Activated naive CD4-positive, alpha-beta T cell treated with Interleukin-2 at 50 U/mL for 16 hours (primary cell): ENCODE measurements at places on chromosomes 5 and 9.

GRCh38 chr9:23829580-23830475 is 3.8 kb upstream of the ELAVL2 start:
- DNase-seq = no peak

GRCh38 chr9:1957856-1958255 is 57.3 kb upstream of the SMARCA2 start:
- no peak for DNase-seq

DNA sequence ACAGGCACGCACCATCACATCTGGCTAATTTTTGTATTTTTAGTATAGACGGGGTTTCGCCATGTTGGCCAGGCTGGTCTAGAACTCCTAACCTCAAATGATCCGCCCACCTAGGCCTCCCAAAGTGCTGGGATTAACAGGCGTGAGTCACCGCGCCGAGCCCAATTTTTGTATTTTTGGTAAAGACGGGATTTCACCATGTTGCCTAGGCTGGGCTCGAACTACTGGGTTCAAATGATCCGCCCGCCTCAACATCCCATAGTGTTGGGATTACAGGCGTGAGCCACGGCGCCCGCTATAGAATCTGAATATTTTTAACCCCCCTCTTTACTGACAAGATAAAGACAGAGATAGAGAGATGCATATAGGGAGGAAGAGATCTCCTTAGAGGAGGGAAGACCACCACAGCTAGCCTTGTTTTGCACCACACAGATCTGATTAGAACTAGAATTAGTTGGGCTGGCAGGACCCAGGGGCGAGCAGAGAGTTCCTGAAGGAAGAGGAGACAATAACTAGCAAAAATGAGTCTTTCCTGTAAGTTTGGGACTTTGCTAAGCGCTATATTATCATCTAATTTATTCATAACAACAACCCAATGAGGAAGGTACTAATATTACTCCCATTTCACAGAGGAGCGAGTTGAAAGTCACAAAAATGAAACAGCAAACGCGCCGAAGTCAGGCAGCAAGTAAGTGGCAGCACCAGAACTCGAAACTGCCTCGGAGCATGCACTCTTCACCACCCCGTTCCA is 1.5 kb upstream of the ANKHD1 start:
- DNase-seq = no peak

- DNase-seq = no peak
These were observed 313.3 kb downstream of the EBF1 start for GRCh38 chr5:158786390-158786789.

- DNase-seq = no peak
These were observed 110.7 kb downstream of the PDE4D start for GRCh38 chr5:59782856-59783255.

GRCh38 chr9:96031916-96032534 is 156.5 kb downstream of the ERCC6L2 start:
- DNase-seq = no peak

GRCh38 chr9:3343671-3344070 is 182.1 kb downstream of the RFX3 start:
- DNase-seq = no peak

- DNase-seq = no peak
These were observed 22.1 kb downstream of the LRRC19 start for GRCh38 chr9:26983340-26983739.

DNA sequence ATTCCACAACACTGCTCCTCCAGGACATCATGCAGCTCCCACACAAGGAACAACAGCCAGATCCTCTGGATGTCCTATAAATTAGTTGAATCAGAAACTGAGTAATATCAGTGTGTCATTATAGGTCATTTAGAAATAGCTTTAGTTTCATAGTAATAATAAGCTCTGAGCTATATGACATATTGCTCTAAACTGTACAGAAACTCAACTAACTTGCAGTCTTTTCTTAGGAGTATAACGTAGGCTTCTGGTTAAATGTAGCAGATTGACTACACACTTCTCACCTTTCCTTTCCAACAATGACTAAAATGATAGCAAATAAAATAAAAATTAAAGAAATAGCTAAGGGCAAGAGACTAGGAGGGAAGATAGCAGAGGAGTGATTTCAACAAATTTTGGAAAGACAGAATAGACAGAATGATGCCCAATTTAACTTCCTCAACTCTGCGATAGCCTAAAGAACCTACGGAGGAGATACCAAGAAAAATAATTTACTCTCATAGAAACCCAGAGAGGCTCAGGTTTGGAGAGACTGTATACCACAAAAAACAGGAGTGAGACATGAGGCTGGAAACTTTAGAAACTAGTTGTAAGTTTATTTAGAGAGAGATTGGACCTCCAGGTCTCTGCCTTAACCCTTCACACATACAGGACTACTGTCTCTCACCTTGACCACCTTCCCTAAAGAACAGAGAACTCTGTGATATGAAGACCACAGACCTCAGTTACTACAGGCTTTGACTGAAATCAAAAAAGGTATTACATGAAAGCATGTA is 193.7 kb downstream of the TSSK1B start:
- DNase-seq = no peak

DNA sequence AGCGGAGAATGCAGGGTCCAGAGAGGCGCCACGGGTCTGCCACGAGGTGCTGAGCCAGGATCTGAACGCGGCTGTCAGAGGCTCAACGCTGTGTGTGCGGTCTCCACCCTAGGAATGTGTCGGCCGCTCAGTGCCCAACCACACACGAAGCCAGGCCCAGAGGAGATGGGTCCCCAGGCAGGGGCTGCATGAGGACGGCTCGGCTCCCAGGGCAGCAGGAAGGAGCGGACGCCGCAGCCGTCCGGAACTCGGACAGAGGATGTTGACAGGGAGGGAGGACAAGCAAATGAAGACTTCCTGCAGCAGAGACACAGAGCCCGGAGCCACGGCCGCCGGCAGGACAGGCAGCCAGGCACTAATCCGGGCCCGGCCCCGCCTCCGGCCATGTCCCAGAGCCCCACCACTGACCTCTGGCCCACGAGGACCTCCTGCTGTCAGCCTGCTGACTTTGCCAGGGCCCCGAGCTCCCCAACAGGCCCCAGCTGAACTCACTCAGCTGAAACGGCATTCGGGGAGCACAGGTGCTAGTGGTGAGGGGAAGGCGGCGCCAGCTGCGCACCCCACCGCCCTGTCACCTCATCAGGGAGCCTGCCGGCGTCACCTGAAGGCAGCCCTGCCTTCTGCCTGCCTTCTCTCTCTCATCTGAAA is 12.7 kb downstream of the VAV2 start:
- DNase-seq = no peak

DNA sequence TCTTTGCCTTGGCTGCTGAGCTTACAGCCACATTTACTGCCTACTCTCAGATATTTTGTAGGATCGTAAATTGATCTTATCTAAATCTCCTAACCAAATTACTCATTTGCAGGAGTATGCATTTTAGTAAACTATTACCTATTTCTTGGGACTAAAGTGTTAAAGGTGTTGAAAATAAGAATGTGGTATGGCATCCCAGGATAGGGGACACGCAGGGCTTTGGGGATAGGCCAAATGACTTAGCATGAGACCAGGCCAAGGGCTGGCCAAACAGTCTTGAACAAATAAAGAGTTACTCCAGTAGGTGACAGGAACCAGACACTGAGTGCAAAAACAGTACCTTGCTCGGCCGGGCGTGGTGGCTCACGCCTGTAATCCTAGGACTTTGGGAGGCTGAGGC is 25.1 kb downstream of the TBC1D2 start:
- no peak for DNase-seq

DNA sequence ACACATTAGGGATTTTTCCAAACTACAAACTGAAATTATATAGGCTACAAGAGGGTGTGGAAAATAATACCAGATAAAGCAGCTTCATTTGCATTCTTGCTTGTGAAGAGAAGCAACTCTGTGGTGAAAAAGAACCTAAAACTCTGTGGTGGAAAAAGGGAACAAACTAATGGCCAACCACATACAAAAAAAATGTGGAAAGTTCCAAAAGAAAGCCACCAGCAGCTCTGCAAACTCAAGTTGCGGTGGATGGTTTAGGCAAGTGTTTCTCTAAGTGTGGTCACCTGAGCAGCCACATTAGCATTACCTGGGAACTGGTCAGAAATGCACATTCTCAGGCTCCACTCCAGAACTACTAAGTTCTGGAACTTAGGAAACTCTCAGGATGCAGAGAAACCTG is 586.4 kb downstream of the ACTL7B start:
- DNase-seq = no peak

GRCh38 chr5:1495525-1495897 is 28.2 kb downstream of the LPCAT1 start:
- DNase-seq = no peak

DNA sequence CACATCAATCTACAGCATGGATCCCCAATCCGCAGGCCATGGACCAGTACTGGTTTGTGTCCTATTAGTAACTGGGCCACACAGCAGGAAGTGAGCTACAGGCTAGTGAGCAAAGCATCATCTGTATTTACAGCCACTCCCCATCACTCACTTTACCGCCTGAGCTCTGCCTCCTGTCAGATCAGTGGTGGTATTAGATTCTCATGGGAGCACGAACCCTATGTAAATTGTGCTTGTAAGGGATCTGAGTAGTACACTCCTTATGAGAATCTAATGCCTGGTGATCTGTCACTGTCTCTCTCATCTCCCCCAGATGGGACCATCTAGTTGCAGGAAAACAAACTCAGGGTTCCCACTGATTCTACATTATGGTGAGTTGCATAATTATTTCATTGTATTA is 212.7 kb upstream of the FAM174A start:
- no peak for DNase-seq

DNA sequence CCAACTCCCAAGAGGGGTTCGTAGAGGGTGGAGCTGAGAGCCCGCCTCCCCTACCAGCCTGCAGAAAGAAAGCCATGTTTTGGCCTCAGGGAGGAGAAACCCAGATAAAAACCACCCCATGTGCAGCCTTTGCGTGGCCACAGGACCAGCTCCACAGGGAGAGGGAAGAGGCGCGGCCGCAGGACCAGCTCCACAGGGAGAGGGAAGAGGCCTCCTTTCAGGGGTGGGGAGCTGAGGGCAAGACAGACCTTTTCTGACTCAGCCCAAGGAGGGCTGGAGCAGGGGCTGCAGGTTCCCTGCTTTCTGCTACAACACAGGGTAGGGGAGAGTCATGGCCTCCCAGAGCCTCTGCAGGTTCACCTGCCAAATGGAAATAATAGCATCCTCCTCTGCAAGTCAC is 37.6 kb upstream of the KCNMB1 start:
- no peak for DNase-seq

DNA sequence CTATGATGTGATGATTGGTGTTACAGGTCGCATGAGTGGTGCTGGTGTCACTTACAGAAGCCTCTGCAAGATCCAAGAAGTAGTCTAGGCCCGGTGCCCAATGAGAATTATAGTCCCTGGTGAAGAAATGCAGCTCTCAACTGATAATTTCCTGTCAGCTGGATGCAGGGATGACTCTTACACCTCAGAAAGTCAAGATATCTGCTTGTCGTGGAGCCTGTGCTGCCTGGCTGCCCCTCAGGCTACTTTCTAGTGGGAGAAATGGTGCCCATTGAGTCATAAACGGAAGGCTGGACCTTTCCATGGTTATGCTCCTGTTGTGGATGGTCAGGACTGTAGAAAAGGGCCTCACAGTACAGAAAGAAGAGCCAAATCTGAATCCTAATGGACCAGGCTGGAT is 46.8 kb upstream of the NXNL2 start:
- no peak for DNase-seq

- no peak for DNase-seq
These were observed 6.4 kb upstream of the MEF2C start for GRCh38 chr5:88889189-88890069.

DNA sequence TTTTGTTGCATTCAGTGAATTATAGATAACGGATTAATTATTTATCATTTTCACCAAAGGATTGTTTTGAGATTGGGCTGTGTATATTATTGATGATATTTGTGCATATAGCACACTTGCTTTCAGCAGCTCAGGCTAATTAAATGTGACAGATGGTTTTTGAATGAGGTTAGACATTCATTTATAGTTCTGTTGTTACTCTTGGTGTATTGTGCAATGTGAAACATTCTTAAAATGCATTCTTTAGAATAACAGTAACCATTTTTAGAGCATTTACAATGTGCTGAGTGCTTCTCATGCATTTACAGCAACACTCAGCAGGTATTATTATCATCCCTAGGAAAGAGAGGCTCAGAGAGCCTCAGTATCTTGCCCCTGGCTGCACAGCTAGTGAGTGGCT is 23.8 kb downstream of the NANS start:
- DNase-seq = no peak

- DNase-seq = no peak
These were observed 38.0 kb downstream of the NIPAL4 start for GRCh38 chr5:157497875-157498611.

- no peak for DNase-seq
These were observed 36.0 kb downstream of the SH3GL2 start for GRCh38 chr9:17614903-17615302.

DNA sequence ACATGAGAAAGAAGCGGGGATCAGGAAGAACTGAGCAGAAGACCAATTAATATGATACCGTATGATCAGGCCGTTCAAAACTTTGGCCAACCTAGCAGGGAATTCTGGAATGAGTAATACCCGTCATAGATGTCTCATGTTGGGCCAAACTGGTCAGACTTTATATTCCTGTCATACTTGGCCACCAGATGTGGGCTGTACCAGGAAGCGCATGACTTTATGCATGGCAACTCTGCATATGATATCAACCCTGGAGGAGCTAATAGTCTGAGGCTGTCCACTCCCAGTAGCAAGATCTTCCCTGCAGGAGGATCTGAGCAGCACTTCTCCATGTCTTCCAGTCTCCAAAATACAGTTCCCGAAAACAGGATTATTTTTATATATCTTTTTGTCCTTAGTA is 68.5 kb upstream of the NAA35 start:
- DNase-seq = no peak

DNA sequence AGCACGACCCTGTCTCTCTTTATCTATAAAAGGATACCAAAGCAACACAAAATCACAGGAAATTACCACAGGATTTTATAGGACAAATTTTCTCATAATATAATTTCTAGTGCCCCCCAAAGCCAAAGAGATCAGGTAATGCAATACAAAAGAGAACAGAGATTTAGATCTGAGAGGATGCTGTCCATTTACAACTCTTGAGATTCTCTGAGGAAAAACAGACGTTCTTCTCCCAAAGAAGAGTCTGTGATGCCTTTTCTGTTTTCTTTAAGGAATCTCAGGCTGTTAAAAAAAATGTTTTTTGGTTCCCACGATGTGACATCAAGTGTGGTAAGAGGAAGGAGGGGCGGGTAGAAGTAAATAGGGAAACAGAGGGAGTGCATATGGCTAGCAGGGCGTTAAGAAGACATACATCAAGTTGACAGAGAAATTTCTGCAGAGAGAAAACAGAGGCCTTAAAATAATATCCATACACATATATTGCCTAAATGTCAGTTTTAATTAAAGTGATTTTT is 274.7 kb downstream of the YTHDC2 start:
- DNase-seq = no peak

- no peak for DNase-seq
These were observed 18.4 kb upstream of the TRAF1 start for GRCh38 chr9:120944948-120945347.

GRCh38 chr9:130331573-130331972 is 66.0 kb downstream of the HMCN2 start:
- no peak for DNase-seq

- DNase-seq = no peak
These were observed 556 bp downstream of the PCDHGC3 start for GRCh38 chr5:141476132-141476911.

GRCh38 chr5:71767661-71768060 is 48.6 kb downstream of the CARTPT start:
- no peak for DNase-seq

GRCh38 chr5:151318850-151319732 is 15.5 kb upstream of the SLC36A3 start:
- DNase-seq = no peak

- DNase-seq = no peak
These were observed 539.6 kb upstream of the CLINT1 start for GRCh38 chr5:158398360-158399201.

GRCh38 chr5:124658867-124659557 is 87.4 kb downstream of the ZNF608 start:
- DNase-seq = no peak
